Hippocampal formation (tissue), 2 donors: ENCODE measurements at places on chromosomes 6 and 20.

DNA sequence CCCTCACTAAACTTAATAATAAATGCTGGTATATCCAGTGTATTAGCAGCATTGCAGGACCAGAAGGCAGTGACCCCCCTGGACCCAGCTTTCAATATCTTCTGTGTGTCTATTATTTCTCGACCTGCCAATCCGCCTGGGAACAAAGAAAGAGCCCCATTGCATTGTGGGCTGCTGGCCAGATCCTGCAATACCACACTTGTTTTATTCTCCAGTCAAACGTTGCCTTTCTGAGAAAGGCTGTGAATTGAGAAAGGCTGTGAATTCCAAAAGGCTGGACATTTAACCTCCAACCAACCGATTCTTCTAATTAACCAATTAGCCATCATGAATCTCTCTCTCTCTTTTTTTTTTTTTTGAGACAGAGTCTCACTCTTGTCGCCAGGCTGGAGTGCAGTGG lies 1.5 kb upstream of the MTO1 start:
- DNase-seq, result peak; percentile 45

DNA sequence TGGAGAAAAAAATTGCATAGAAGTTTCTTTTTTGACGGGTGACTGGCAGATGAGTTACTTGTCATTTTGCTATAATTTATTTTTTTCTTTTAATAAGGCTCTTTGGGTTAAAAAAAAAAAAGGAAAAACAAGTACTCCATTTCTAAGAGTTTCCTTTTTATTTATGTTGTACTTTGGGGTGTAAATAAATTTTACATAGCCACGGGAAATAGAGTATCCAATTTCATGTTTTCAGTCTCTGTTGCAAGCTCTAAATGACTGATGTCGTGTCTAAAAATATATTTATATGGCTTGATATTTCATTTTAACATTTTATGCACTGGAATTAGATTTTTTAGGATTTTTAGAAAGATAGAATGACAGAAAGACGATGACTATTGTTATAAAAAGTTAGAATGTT lies 3.4 kb downstream of the EYA4 start:
- no peak for DNase-seq

DNA sequence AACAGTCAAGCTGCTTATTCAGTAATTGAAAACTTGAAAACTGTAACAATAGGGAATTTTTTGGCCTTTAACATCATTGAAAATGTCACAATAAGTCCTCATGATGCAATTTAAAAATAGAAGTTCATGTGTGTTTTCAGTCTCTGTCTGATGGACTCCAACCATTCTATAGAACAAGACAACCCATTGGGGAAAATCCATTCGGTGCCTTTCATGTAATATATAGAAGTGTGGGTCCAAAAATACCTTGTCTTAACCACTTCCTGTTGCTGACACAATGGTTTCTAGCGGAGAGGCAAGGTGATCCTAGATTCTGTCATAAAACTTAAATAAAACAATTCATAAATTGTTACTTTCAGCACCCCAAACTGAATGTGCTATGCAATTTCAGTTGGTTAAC lies 1131.3 kb upstream of the MAP3K7 start:
- DNase-seq, result no peak

GRCh38 chr6:105546754-105547153 lies 143.9 kb upstream of the PREP start:
- DNase-seq, result no peak
